ENCODE measurements at places on chromosomes 16 and 17. TPM values are rescaled to one million over a fixed set of nuclear protein-coding genes. Genes with fewer than 3 reads are reported as not detected.

Gene IL34
- total RNA-seq = 1.1 TPM

Gene TOX3
- total RNA-seq = 20.0 TPM

Gene HNF1B
- total RNA-seq = 0.50 TPM

Gene COPRS
- total RNA-seq = 23.5 TPM

Gene TMEM11
- total RNA-seq = 28.6 TPM

Gene TNFRSF13B
- total RNA-seq = 0.13 TPM

Gene CA7
- total RNA-seq = 0.62 TPM

Gene SPNS3
- 2.6 TPM for total RNA-seq

Gene CACNG5
- total RNA-seq = 2.8 TPM

Gene DNAAF1
- 1.5 TPM for total RNA-seq

Gene PLA2G10
- not detected for total RNA-seq

Gene ITGA3
- total RNA-seq = 12.1 TPM

Gene SMIM36
- total RNA-seq = 0.85 TPM

Gene ETV4
- total RNA-seq = 12.1 TPM

Gene DPEP2
- not detected for total RNA-seq

Gene RNF213
- 68.9 TPM for total RNA-seq

Gene CHST4
- not detected for total RNA-seq

Gene SLC22A31
- total RNA-seq = 0.43 TPM

Gene DOC2A
- total RNA-seq = 5.7 TPM

Gene SLC5A11
- not detected for total RNA-seq

Gene IRX5
- total RNA-seq = 26.0 TPM

Gene CLEC19A
- not detected for total RNA-seq

Gene KRTAP2-3
- not detected for total RNA-seq

Gene ZDHHC1
- 4.7 TPM for total RNA-seq

Gene GCGR
- total RNA-seq = 0.18 TPM

Gene TBC1D26
- total RNA-seq = 0.14 TPM

Gene C16orf90
- not detected for total RNA-seq

Gene TVP23A
- 0.99 TPM for total RNA-seq

Gene ALOX12B
- total RNA-seq = 0.10 TPM

Gene MEIOB
- 0.83 TPM for total RNA-seq

Gene CCDC182
- 1.2 TPM for total RNA-seq

Gene CCL4
- not detected for total RNA-seq

Gene HOXB9
- 0.40 TPM for total RNA-seq

Gene KNOP1
- total RNA-seq = 20.1 TPM

Gene DPEP3
- not detected for total RNA-seq

Gene NEUROD2
- 0.07 TPM for total RNA-seq

Gene G6PC1
- total RNA-seq = 0.21 TPM

Gene USP6
- total RNA-seq = 0.38 TPM

Gene TPSD1
- not detected for total RNA-seq

Gene ADAD2
- 0.13 TPM for total RNA-seq

Gene RPL27
- total RNA-seq = 2,883 TPM

Gene KRT12
- 1.8 TPM for total RNA-seq

Gene GPRC5C
- 4.7 TPM for total RNA-seq

Gene TBC1D3
- not detected for total RNA-seq

Gene OR1F1
- 0.26 TPM for total RNA-seq

Gene SDR42E1
- 0.11 TPM for total RNA-seq

Gene ACSM5
- not detected for total RNA-seq

Gene ICAM2
- 1.9 TPM for total RNA-seq

Gene PYDC1
- not detected for total RNA-seq

Gene ARL5C
- 0.41 TPM for total RNA-seq

Gene CDRT15L2
- not detected for total RNA-seq

Gene SLC35G3
- total RNA-seq = 0.18 TPM

Gene CPHXL2
- 0.41 TPM for total RNA-seq

Gene ZNF668
- 9.1 TPM for total RNA-seq

Gene MSLN
- total RNA-seq = 1.0 TPM
